ENCODE measurements at places on chromosomes 1 and 21.

DNA sequence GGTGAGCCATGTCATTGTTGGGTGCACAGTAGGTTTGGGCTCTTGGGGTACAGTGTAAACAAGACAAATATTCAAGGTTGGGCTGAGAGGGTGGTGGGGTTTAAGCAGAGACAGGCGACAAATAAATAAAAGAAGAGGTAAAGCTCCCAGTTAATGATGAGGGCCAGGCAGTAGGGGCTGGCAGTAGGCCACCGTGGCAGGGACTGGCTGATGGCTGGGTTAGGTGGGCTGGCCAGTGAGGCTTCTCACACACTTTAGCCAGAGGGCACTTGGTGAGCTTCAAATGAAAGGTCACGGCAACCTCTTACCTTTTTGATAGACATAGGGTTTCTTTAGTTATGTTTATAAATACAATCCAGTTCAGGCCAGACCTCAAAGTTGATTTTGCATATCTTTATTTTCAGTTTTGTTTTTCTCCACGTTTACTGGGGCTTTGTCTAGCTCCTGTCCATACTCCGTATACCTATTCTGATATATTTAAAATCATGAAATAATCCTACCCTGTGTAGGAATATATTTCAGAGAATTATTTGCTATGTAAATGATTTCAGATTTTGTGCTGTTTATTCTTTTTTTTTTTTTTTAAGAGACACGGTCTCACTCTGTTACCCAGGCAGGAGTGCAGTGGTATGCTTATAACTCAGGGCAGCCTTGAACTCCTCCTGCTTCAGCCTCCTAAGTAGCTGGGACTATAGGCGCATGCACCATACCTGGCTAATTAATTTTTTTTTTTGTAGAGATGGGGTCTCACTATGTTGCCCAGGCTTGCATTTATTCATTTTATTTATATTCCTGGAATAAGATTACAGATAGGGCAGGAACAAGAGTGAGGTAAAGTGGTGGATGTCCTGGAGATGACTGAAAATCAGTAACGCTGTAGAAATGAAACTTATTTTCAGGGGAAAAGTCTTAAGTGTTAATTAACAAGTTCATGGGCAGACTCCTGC, 122.7 kb downstream of the RYR2 start:
- DNase-seq = no peak

DNA sequence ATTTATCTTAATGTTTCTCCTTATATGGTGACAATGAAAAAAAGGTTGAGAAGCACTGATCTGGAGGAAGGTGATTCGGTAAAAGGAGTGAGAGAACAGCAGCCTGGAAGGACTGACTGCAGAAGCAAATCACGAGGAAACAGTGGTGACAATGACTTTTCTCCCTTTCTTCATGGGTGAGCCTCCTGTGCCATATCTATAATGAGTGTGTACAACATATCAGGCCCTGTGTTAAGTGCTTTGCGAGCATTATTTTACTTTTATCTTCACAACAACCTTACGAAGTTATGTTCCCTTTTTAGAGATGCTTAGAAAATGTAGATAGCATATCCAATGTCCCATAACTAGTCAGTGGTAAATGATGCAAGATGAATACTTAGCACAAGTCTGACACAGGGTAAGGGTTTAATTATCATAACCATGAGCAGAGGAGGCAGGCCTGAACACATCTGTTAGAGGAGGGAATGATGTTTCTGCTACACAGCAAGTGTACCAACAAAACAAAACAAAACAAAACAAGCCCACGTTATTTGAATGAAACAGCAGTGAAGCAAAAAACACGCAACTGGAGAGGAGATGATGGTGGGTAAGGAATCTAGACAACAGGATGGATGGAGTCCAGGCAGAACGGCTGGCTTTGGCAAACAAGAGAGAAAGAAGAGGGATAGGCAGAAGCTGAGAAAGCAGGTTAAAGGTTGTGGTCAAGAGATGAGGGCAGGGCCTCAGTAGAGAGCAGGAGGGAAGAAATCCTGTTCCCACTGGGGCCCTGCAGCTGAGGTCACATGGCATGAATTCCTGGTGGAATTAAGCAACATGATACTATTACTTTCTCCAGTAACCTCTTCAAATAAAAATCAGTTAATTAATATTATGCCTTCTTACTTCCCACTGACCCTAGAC, 29.6 kb downstream of the GNG12 start:
- DNase-seq = no peak

DNA sequence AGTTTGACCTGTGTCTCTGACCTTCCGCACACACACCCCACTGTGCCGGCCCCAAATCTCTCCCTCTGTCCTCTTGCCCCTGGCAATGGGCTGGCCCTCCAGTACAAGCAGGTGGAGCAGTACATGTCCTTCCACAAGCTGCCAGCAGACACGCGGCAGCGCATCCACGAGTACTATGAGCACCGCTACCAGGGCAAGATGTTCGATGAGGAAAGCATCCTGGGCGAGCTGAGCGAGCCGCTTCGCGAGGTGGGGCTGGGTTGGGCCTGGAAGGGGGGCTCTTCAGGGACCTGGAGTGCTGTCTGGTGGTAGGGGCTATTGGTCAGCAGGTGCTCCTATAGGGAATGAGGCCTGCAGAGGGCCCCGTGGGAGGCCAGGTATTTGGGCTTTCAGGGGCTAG, 7.8 kb downstream of the HCN3 start:
- no peak for DNase-seq

DNA sequence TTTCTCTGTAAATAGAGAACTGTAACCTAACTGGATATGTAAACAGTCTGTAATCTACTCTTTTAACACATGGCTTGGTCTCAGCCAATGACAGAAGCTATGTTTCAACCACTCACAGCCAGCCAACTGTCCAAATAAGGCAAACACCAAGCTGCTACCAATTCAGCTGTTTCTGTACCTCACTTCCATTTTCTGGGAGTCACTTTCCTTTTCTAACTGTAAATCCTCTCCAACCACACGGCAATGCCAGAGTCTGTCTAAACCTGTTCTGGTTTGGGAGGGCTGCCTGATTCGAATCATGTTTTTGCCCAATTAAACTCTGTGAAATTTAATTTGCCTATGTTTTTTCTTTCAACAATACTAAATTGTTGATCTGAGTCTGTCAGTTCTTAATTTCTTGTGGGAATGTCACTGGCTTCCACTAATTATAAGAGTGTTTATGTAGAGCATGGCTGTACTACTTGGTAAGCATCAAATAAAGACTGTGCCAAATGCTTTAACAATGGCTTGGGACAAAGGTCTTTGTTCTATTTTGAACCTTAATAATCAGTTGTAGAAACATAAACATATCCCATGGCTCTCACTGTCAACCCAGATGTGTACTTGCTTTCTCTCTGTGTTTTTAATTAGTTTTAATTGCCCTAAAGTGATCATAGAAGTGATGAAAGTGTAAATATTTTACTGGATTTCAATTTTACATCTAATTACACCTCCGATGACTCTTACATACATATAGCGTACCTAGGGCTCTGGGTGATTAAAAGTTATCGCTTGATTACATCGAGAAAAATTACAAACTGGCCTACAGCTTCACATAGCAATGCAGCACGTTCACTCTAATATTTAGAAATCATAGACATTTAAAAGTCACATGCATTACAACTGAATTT, 1144.6 kb upstream of the TMPRSS15 start:
- DNase-seq = no peak

DNA sequence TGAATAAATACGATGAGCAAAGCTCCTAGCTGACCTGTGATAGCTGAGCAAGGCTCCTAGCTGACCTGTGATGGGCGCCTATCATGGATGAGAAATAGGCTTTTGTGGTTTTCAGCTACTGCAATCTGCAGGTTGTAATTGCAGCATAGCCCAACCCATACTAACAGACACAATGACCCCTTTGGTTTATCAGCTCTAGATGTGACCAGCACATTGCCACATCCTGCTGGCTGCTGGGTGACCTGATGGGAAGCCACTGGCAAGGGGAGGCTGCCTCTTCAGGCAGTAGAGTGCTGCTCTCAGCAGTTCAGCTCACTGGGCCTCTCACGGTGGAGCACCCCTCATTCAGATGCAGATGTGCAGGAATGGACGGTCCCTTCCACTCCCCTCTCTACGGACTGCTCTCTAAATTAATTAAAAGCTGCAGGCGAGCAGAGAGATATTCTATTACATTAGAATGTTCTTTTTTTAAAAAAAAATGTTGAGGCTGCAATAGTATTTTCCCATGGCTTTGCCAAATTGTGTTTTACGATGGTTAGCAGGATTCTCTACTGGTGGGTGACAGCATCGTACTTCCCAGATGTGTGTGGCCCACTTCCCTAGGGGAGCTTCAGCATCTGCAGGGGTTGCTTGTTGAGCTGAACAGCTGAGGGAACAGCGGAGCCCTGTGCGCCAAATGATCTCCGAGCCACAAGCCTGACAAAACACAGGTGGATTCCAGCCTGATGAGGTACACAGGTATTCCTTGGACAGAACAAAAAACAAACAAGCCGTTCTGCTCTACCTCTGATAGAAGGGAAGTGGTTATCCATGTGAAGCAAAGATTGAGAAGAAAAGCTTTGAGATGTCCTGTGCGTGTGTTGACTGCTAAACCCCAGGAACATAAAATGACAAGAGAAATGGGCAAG, 65.0 kb downstream of the SYT6 start:
- no peak for DNase-seq

GRCh38 chr1:37175666-37176215, 141.4 kb upstream of the GRIK3 start:
- no peak for DNase-seq

DNA sequence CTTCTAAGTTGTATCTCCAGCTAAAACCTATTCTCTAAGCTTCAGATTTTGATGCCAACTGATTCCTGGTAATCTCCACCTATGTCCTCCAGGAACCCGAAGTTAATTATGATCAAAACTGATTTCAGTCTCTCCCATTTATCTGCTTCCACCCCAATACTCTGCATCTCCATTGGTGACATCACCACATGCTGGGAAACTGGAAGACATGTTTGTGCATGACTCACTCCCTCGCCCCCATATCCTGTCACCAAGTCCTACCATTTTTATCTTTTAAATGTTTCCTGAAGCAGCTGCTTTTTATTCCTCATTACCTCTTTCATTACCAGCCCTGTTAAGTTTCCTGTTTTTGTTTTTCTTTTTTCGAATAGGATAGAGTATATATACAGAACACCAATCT, 228.5 kb downstream of the LRRC40 start:
- no peak for DNase-seq

- no peak for DNase-seq
Measured at GRCh38 chr21:37467082-37467481, 100.5 kb downstream of the DYRK1A start.

DNA sequence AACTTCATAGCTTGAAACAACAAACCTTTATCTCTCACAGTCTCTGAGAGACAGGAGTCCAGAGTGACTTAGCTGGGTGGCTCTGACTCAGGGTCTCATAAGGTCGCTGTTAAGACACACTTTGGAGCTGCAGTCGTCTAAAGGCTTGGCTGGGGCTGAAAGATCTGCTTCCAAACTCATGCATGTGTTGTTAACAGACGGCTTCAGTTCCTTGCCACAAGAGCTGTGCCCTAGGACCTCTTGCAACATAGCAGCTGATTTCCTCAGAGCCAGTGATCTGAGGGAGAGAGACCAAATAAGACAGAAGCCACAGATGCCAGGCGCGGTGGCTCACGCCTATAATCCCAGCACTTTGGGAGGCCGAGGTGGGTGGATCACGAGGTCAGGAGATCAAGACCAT, 176.8 kb downstream of the DISC1 start:
- no peak for DNase-seq

GRCh38 chr1:163540727-163541126, 219.0 kb downstream of the NUF2 start:
- no peak for DNase-seq

- no peak for DNase-seq
Measured at GRCh38 chr1:171372418-171373084, 58.6 kb downstream of the FMO4 start.

GRCh38 chr21:41222247-41223068, 54.5 kb downstream of the BACE2 start:
- no peak for DNase-seq

- DNase-seq = no peak
Measured at GRCh38 chr1:44806025-44806703, 987 bp downstream of the DYNLT4 start.

DNA sequence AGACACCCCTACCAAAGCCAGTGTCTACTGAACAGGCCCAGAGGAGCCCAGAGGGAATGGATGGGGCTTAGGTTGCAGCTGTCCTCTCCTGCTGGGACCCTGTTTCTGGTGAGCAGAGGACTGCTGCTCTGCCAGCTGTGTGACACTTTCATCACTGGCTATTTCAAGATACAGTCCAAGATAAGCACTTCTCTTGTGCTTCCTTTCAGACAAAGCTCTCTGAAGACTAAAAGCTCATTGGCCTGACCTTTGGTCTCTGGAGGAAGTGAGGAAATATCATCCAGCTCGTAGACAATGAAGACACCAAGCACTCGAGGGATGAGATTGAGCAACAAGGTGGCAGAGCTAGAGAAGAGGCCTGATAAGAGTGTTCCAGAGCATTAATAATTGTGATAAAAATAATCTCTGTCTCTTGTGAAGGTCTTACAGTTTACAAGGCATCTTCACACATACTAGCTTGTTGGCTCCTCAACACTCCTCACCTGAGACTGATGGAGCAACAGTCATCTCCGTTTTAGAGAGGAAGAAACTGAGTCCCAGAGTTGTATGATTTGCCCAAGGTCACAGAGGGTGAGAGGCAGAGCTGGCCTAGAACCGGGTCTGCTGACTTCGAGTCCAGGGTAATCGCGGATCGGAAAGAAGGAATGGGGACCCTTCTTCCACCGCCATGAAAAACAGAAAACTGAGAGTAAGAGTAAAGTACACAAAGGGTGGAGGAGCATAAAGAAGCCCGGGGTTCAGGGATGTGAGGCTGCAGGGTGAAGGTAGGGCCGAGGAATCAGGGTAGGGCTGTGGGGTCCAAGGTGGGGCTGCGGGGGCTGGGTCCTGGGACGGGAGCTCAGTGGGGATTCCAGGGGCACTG, 666 bp downstream of the PAFAH2 start:
- no peak for DNase-seq

DNA sequence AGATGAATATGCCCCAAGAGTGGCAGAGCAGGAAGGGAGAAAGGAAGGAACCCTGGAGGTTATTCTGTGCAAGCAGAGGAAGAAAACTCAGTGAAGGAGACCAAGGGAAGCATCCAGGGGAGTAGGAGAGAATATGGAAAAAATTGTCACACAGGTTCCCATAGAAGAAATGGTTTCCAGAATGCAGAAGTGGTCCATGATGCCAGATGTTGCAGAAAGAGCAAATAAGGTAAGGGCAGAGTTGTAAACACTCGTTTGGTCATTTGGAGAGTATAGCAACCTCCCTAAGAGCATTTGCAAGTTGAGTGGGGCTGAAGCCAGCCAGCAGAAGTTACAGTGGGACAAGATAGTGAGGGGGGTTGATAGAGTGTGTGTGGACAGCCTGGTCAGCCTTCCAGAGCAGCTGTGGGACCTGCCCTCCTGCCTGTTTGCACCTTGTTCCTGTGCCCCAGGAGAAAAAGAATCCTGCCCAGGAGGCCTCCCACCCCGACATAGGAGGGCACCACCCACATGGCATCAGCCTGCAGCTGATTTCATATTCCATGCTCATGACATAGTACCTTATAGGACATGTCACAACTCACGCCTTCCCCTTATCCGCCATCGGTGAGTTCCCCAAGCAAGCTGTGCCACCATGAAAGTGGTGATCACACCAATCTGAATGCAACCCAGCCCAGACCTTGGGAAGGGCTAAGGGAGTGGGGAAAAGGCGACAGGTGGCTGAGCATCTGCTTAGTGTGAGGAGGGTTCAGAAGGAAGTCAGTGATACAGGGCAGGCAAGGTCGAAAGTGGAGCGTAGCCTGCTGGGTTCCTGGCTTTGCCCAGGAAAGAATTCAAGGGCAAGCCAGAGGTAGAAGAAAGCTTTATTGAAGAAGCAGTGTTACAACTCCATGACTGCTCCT, 8.2 kb upstream of the NEK2 start:
- DNase-seq = no peak

- no peak for DNase-seq
Measured at GRCh38 chr1:180581635-180582039, 22.9 kb downstream of the OVAAL start.

All from anterior cingulate cortex (tissue), 58 donors.